ENCODE measurements at places on chromosomes 11 and 22.

DNA sequence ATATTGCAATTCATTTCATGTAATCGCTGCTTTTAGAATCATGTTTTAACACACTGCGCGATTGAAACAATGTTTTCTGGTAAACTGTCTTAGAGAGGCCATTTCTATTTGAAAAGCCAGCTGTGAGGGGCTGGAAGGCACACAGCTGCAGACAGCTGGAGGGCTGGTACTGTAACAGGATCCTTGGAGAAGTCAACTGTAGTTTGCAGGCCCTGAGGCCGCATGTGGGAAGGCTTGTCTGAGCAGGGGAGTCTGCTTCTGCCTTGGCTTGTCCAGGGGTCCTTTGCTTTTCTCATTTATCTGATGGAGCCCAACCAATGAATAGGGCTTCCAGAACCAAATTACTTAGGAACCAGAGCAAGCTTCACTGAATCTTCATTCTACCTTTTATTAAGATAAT lies 313.5 kb downstream of the BLID start:
- DNase-seq = no peak

DNA sequence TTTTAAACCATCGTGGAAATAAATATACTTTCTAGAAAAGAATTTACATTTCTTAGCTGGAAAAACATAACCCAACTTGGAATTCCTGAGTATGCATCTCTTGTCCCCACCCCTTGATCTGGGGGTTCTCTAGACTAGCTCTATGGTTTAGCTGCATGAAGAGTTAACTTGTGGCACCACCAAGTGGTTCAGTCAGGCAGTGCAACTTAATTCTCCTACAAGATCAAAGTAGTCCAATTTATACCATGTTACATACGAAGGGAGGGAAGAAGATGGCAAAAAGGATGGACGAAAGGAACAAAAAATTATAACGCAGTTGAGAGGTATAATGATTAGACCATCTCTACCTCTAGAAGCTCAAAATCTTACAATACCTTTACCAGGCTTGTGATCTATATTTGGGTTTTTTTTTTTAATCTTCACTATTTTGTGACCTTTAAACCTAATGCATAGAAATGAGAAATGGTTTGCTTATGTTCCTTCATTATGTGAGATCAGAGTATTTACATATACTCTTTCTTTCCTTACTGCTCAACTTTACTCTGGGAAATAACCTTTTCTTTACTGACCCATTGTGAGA lies 28.5 kb upstream of the ALKBH3 start:
- peak; percentile 73 for DNase-seq

- no peak for DNase-seq
Measured at GRCh38 chr11:111098091-111098490, 147.4 kb upstream of the POU2AF2 start.

DNA sequence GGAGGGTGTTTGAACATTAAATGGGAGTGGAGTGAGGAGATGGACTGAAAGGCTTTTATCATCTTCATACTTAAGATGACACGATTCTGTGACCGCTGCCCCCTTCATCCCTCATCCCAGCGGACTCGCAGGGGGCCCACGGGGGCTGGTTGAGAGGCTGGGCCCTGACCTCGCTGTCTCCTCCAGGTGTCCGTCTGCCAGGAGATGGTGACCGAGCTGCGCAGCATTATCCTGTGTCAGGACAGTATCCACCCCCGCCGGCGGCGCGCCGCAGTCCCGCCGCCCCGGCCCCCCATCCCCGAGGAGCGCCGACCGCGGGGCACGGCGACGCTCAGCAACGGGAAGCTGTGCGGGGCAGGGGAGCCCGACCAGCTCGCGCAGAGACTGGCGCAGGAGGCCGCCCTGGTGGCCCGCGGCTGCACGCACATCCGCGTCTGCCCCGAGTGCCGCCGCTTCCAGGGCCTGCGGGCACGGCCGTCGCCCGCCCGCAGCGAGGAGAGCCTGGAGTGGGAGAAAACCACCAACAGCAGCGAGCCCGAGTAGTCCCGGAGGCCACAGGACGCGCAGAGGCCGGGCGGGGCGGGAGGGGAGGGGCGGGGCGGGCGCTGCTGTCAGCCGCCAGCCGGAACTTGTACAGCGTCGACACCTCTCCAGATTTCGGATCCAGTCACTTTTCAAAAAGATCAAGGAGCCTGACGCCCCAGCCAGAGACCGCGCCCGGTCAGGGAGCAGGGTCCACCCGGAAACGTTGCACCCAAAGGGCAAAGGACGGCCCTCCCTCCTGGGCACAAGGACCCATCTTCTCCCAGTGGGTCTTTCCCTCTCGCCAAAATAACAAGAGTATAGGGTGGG lies 38.0 kb upstream of the TBCEL start:
- DNase-seq = peak; percentile 68

- DNase-seq = no peak
Measured at GRCh38 chr22:20221421-20222340, 46.4 kb downstream of the RTN4R start.

GRCh38 chr11:111521135-111521534 lies 6.6 kb downstream of the HOATZ start:
- DNase-seq = no peak

DNA sequence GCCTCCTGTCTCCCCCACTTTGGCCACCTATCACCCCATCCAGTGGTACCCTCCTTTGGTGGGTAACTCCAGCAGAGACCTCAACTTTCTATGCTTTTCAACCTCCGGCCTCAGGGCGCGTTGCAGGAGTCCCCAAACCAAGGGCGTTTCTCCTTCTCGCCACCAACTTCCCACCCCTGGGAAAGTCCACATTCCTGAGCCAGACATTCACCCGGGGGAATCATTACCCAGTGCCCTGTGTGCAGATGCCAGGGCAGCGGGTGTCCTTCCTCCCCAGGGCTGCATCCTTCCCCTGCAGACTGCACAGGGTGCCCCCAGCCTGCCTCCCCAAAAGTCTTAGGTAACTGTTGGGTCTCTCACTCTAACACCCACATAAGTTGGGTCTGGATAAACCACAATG lies 26.4 kb downstream of the MYEOV start:
- DNase-seq = no peak

- no peak for DNase-seq
Measured at GRCh38 chr11:27723687-27724086, 23.4 kb upstream of the BDNF start.

- DNase-seq = no peak
Measured at GRCh38 chr11:16685914-16686313, 52.5 kb upstream of the C11orf58 start.

- no peak for DNase-seq
Measured at GRCh38 chr22:44659140-44659539, 42.9 kb upstream of the PRR5 start.

DNA sequence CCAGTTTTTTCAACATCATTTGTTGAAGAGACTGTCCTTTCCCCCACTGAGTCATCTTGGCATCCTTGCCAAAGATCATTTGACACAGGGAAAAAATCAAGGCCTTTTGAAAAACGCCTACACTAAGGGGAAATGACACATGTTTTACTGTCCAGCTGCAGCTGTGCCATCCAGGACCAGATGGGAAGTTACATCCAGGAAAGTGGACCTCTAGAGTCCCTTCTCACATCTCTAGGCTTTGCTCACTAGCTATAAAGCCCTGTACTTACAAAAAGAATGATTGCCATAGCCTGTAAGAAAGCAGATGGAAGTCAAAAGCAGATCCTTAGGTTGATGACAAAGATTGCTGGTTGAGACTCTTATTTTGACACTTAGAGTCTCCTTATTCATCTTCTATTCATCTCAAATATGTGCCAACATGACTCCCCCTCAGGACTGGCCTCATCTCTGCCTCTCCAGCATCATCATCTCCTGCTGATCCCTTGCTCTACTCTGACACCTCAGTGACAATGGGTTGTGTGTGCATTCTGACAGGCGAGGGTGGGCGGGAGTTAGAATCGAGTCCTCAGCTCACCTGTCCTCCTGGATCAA lies 22.8 kb downstream of the OSBP2 start:
- DNase-seq = no peak

- peak; percentile 92 for DNase-seq
Measured at GRCh38 chr11:64894070-64894811, 15.8 kb upstream of the EHD1 start.

GRCh38 chr11:108592591-108593213 lies 866 bp downstream of the EXPH5 start:
- DNase-seq = peak; percentile 49

- DNase-seq = no peak
Measured at GRCh38 chr11:133271871-133272776, 260.2 kb downstream of the OPCML start.

- DNase-seq = no peak
Measured at GRCh38 chr22:44731357-44731970, 20.9 kb upstream of the ARHGAP8 start.

DNA sequence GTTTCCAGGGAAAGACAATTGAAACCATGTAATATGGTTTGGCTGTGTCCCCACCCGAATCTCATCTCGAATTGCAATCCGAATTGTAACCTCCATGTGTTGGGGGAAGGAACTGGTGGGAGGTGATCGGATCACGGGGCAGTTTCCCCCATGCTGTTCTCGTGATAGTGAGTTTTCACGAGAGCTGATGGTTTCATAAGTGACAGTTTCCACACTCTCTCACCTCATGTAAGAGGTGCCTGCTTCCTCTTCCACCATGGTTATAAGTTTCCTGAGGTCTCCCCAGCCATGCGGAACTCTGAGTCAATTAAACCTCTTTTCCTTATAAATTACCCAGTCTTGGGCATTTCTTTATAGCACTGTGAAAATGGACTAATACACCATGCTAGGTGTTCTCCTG lies 148.3 kb upstream of the CADM1 start:
- DNase-seq = no peak

DNA sequence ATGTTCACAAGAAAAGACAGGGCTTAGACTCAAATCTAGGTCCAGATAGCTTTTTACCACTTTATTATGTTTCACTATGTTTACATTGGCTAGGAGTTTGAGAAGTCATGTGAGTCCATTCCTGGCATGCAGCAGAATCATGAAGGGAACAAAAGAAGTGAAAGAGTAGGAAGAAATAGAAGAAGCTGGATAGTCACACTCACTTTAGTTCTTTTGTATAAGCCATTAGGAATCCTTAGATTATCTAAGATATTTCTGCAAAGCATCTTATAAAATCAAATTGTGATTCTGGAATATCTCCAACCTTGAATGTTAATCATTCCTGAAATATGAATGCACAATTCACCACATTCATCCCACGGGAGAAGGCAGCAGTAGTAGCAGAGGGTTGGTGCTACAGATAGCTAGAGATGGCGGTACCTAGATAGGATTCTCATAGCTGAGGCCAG lies 31.9 kb downstream of the MAML2 start:
- no peak for DNase-seq

GRCh38 chr11:73951797-73952196 lies 971 bp downstream of the DNAJB13 start:
- DNase-seq = no peak

GRCh38 chr11:44865866-44866272 lies 84.8 kb downstream of the TP53I11 start:
- DNase-seq = no peak

GRCh38 chr11:41458154-41458553 lies 1.3 kb downstream of the LRRC4C start:
- DNase-seq = no peak

GRCh38 chr11:11076879-11077278 lies 219.0 kb upstream of the ZBED5 start:
- no peak for DNase-seq

- no peak for DNase-seq
Measured at GRCh38 chr11:71252770-71253730, 673 bp upstream of the SHANK2 start.

DNA sequence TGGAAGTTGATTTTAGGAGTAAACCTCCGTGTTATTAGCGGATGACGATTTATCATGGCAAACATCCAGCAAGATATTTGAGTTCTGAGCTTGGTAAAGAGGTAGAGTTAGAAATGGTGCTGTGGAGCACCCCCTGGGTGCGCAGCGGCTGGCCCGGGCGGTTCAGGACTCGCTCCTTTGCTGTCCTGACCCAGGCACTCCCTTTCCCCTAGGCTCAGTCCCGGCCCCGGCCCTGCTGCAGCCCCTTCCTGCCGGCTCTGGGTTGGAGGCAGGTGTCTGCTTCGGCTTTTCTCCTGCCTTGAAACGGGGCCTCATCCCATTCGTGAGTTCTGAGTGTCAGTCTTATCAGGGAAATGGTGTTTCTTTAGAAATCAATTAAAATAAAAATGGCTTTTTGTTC lies 33.4 kb downstream of the AP2A2 start:
- DNase-seq = no peak

- no peak for DNase-seq
Measured at GRCh38 chr11:123235117-123235655, 40.1 kb upstream of the CLMP start.

- no peak for DNase-seq
Measured at GRCh38 chr11:70525466-70525865, 127.1 kb downstream of the CTTN start.

DNA sequence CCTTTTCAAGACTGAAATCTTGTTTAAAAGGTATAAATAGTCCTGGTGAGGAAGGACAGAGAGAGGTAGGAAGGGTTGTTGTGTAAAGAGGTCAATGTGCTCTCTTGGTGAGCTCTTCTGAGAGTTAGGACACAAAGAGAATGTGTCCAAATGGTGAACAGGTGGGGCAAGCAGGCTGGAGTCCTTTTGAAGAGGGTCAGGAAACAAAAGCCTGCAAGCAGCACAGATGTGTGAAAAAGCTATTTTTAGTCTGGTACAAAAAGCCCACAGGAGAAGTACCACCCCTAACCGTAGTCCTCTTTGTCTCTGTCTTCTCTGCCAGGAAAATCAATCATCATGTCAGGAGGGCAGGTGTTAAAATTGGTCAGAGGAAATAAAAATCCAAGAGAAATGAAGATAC lies 54.4 kb upstream of the SYN3 start:
- DNase-seq = no peak

GRCh38 chr11:130633466-130633865 lies 185.0 kb downstream of the ADAMTS15 start:
- DNase-seq = no peak

DNA sequence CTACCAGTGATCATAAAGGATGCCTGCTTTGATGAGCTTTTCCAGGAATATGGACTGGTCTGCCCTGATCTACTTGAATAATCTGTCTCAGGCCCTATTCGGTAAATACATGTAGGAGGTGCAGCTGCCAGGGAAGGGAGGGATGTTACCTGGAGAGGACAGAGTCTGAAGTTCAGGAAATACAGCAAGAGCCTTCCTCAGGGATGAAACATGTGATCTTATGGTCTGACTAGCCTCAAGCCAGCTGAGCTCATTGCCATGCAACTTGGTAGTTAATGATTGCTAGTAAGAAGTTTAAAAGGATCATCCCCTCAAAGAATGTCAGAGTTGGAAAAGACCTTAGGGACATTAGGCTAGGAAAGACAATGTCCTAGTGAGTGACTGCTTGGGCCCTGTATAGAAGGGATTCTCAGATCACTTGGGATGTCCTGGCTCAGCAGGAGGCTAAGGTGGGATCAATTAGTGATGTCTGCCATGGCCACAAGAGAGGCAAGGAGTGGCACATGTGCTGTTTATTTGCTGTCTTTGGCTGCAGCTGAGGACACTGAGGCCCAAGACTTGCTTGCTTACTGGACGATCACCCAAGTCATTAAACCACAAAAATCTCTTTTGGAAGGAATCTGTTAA lies 18.5 kb downstream of the PTPRJ start:
- no peak for DNase-seq

- DNase-seq = no peak
Measured at GRCh38 chr22:31122532-31123291, at the start of gene INPP5J. INPP5J (plus strand) TSS chr22:31122966; CDS start chr22:31123015, 49 bp downstream.

All from GM13977 (cell line).